ENCODE measurements at places on chromosomes 1 and 21.

DNA sequence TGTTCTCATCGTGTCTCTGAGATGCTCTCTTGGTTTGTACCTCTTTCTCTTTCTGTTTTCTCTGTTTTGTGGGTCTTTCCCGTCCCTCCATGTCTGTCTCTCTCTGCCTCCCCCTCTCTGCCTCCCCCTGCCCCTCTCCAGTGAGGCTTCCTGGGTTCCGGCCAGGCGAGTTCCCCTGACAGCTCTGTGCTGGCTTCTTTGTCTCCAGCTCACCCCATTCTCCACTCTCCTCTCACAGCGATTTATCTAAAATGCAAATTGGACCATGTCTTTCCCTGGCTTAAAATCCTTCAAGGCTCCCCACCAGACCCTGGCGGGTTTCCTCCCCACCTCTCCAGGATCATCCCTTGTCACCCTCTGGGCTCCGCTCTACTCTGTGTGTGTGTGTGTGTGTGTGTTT is 202.4 kb upstream of the POU3F1 start:
- DNase-seq, result no peak

GRCh38 chr1:160127381-160127780 is 11.8 kb downstream of the ATP1A2 start:
- no peak for DNase-seq

GRCh38 chr1:154433161-154433764 is 28.1 kb downstream of the IL6R start:
- no peak for DNase-seq

GRCh38 chr21:38171723-38172344 is 85.0 kb upstream of the KCNJ15 start:
- DNase-seq, result no peak

DNA sequence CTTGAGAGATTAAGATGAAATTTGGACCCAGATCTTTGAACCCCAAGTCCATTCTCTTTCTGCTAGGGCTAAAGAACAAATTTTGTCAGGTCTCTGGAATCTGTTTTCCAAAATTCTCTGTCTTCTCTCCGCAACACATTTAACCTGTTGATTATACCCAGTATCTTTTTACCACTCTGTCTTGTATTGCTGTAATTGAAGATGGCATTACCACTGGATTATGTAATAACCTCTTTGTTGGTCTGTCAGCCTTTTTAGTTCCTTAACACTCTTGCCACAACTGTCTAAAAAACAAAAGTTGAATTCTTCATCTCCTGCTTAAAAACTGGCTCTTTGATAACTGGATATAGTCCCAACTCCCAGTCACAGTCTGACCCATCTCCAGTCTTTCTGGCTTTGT is 3.0 kb downstream of the SRP9 start:
- no peak for DNase-seq

DNA sequence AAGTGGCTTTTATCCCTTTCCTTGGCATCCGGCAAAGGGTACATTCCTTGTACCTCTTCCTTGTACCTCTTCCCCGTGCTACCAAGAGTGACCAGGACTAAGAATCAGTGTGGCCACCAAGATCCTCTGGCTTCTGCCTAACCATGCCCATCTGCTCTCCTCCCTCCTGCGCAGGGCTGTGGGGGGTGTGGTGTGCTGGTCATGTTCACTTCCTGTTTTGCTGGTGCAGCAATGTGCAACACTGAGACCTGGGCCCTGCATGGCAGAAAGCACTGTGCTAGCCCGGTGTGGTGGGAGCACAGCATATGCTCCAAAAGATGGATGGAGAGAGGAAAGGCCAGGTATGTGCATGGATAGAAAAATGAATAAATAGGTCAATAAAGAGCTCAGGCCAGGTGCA is 33.3 kb upstream of the TENT5C start:
- DNase-seq, result no peak

DNA sequence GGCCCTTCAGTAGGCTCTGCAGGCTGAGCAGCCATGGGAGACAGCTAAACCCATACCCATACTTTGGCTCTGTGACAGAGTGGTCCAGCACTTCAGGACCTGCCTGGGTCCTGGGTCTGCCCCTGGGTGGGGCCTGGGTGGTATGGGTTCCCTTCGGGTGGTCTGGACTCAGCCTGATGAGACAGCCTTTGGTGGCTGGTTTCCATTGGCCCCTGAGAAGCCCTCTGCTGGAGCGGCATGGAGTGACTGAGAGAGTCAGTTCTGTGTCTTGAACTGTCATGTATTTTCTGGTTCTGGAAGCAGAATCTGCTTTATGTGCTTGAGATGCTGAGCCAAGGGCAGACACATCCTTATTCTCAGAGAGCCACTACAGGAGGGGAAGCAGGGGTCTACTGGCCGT is 31.3 kb upstream of the KCNA2 start:
- DNase-seq, result no peak

DNA sequence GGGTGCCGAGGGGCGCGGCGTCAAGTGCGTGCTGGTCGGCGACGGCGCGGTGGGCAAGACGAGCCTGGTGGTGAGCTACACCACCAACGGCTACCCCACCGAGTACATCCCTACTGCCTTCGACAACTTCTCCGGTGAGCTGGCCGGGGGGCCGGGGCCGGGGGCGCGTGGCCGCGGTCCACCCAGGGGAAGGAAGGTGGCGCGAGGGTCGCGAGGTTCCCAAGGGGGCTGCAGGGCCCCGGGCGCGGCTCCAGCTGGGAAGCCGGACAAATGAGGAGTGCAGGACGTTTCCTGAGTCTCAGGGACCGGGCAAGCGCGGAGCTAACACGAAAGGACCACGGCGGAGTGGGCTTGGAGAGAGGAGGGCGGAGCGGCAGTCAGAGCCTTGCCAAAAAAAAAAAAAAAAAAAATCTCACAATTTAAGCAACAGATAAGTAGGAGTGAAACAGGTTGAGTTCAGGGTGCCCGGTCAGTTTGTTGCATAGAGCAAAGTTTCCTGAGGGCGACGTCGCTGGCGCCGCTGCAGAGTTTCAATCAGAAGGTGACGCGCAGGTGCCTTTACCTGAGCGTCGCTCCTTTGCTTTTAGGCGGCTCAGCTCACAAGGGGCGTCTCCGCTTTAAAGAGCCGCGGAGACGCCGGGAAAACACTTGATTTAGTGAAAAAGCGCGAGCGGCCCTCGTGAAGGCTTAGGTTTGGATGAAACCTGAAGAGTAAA is 750 bp downstream of the RHOU start:
- DNase-seq, result no peak

DNA sequence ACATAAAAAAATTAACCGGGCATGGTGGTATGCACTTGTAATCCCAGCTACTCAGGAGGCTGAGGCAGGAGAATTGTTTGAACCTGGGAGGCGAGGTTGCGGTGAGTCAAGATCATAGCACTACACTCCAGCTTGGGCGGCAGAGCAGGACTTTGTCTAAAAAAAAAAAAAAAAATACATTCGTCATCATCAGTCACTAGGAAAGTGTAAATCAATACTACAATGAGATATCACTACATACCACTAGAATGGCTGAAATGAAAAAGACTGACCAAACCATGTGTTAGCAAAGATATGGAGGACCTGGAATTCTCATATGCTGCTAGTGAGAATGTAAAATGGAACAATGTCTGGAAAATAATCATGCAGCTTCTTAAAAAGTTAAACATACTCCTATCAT is 9.3 kb downstream of the SPATA45 start:
- no peak for DNase-seq

GRCh38 chr1:15736038-15736891 is at the start of gene SLC25A34:
TSS of gene SLC25A34 (plus strand) at chr1:15736258. CDS start at chr1:15736486, 228 bp downstream.
- no peak for DNase-seq

DNA sequence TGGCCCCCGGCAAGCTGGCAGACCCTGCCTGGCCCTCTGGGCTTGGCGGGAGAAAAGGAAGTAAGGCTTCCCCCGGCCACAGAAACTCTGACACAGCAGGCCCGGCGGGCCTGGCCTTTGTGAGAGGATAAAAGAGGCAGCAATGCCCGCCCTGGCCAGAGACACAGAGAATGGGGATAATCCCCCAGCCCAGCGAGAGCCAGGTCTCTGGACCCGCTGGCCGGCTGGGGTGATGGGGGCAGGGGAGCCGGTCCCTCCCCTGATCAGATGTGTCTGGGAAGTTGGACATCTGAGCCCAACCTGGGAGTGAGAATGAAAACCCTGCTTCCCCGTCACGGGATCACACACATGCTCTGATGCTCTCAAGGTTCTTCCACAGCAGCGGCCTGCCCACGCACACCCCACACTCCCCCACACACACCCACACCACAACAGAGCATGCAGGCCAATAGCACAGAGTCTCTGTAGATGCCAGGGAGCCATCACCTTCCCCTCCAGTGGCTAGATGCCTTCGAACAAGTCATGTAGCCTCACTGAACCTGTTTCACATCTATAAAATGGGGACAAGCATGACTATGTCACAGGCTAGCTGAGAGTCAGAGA is 4.2 kb downstream of the RSPO1 start:
- no peak for DNase-seq

- DNase-seq, result no peak
Measured at GRCh38 chr1:25906644-25907300, 553 bp upstream of the STMN1 start.

- DNase-seq, result no peak
Measured at GRCh38 chr1:89943846-89944781, 50.8 kb upstream of the ZNF326 start.

DNA sequence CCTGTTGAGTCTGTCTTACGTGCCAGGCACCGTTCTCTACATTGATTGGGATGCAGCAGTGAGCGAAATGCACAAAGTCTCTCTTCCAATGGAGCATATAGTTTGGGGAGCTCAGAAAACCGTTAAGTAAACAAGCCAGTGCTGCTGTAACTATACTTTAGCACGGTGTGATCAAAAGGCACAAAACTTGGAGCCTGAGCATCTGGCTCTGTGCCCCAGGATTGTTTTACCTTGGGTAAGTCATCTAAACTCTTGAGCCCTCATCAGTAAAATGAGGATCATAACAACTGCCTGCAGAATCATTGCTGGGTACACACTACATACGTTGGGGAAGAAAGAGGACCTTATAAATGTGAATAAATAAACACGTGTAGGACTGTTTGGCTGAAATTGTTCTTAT is 1.8 kb downstream of the HHIPL2 start:
- DNase-seq, result no peak
